ENCODE measurements at places on chromosomes 16 and 17. TPM values are rescaled to one million over a fixed set of nuclear protein-coding genes. Genes with fewer than 3 reads are reported as not detected.
A peak's percentile ranks its signal among the peaks of the same experiment; 100 is the strongest.

DNA sequence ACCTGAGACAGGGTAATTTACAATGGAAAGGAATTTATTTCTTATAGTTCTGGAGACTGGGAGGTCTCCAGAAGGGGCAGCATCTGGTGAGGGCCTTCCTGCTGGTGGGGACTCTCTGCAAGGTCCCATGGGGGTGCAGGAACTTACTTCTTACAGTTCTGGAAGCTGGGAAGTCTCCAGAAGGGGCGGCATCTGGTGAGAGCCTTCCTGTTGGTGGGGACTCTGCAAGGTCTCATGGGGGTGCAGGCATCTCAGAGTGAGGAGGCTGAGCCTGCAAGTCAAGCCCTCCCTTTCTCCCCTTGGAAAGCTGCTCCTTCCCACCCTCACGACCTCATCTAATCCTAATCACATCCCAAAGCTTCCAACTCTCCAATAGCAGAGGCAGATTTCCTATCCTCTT is 157.4 kb downstream of the FOXL1 start:
- DNase-seq: no peak

DNA sequence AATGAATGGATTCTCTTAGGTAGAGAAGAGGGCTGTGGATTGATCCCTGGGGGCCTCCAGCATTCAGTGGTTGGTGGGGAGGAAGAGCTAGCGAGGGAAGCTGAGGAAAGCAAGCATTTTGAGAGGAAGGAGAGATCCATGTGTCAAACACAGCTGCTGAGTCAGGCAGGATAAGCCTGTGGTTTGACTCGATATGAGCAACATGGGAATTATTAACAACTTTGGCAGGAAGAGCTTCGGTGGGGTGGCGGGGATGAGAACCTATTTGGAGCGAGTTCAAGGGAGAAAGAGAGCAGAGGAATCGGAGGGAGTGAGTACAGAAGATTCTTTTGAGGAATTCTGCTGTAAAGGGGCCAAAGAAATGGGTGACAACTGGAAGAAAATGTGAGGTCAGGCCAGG is 59.5 kb upstream of the CDC42EP4 start:
- no peak for DNase-seq

DNA sequence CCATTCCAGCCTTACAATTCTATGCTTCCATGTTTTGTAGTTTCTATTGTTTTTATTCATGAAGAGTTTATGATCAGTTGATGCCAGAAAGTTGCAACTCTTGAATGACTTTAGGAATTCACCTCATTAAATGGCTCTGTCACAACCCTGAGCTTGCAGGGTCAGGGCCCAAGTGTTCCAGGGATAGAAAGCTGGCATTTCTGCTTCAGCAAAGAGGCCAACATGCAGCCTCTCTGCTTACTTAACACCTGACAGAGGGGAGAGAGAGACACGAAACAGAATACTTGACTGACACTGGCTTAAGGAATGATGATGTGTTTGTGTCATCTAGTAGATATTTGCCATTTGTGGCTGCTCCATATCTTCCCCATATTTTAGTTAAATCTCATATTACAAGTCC is 328.1 kb downstream of the CA10 start:
- DNase-seq: no peak

TM4SF5 gene
- not detected for total RNA-seq

DNA sequence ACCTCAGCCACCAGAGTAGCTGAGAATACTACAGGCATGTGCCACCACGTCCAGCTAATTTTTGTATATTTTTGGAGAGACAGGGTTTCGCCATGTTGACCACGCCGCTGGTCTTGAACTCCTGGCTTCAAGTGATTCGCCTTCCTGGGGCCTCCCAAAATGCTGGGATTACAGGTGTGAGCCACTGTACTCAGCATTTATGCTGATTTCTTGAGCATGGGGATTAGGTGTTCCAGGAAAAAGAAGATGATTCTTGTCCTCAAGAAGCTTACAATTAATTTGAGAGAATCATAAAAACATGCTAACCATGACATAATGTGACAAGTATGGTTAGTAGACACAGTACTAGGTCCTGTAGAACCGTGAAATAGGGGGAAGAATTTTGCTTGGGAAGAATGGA is 30.9 kb downstream of the NACA2 start:
- DNase-seq: no peak

- no peak for DNase-seq
Observed at GRCh38 chr17:3475812-3476610, at the start of gene ASPA. Gene ASPA (plus strand): TSS chr17:3475997. CDS start chr17:3476160, 163 bp downstream.

DNA sequence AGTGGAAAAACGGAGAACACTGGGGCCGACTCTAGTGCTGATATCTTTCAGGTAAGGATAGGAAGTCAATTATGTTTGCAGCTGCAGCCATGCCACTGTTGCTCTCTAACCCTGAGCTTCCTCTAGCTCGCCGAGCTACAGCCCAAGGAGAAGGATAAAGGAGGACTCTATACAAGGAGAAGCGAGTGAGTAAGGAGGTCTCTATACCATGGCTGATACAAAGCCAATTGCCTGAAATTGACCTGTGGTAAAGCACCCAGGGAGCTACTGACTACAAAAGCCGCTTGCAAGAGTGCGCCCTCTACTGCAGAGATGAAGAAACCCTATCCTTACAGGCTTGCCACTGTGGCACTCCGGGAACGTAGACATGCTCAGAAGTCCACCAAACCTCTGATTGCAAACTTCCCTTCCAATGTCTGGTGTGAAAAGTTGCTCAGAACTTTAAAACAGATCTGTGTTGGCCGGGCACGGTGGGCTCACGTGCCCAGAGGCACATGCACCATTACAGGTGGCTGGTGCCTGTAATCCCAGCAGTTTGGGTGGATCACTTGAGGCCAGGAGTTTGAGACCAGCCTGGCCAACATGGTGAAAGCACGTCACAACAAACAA is 10.8 kb upstream of the SLC46A1 start:
- DNase-seq: peak; percentile 74

DNA sequence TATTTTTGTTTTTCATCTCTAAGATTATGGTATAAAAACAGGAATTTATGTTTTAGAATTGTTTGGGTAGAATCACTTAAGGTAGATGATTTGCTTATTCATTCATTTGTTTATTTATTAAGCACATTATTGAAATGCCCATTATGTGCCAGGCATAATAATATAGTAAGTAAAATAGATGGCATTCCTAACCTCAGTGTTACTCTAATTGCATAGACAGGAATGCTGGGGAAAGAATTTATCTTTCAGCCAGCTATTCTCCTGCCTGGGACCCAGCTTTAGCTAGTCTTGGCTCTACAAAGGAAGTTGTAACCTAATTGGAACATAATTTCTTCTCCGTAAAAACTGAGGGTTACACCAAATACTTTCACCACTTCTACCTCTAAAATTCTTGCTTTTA is 44.6 kb downstream of the NFAT5 start:
- no peak for DNase-seq

CLEC18A gene
- total RNA-seq: 0.29 TPM

CES5A gene
- total RNA-seq: not detected

DNA sequence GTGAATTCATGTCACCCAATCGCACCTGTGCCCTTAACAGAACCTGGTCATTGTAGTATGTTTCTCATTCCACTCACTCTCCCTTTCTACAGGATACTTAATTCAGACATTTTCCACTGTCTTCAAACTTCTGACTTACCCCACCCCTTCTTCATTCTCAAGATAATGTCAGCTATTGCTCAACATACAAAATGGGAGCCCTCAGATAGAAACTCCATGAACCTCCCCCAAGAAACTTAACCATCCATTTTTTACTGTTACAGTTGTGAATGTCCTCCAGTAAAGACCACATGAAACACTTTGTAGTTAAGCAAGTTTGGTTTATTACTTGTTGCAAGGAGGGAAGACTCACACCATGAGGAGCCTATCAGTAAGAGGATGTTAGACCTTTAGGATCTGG is 22.1 kb upstream of the ARHGAP17 start:
- no peak for DNase-seq

GRCh38 chr16:9447195-9447551 is 355.7 kb downstream of the HAPSTR1 start:
- no peak for DNase-seq

DNA sequence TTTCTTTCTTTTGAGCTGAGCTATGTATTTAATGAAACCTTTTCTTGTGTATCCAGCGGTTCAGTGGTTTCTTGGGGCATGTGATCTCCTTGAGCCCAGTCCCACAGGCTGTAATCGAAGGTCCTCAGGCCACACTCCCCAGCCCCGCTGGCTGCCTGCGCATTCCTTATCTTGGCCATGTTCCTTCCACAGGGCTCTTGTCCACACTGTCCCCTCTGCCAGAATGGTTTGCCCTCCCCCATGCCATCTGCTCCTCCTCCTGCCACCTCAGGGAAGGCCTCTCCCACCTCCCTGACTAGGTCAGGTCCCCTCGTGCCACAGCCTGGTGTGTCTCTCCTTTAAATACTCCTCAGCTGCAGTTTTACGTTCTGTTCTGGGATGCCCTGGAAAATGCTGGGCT is 12.1 kb upstream of the NLRC5 start:
- no peak for DNase-seq

GRCh38 chr16:61858988-61859387 is 177.2 kb downstream of the CDH8 start:
- DNase-seq: no peak

DNA sequence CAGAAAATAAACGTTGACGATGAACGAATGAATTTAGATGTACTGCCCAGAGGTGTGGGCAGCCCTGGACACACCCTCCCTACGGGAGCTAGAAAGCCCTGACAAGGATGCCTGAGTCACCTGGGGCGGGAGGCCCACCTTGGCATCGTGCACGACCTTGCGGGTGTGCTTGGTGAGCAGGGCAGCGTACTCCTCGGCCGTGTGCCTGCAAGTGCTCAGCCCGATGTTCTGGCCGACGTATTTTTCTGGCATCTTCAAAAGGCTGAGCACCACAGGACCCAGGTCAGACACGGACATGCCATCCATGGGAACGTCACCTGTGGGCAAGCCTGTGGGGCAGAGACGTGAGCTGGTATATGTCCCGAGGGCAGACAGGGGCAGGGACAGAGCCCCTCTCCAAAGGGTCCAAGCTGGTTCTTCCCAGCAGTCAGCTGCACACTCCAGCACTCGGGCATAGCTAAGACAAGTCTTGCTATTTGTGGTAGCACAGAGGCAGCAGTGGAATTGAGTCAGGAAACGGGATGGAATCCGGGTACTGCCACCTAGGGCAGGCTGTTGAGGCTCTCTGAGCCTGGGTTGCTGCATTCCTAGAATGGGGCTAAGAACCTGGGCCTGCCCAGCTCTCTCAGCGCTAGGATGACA is 10.8 kb downstream of the NMRAL1 start:
- DNase-seq: no peak

SCARF1 gene
- total RNA-seq: 2.0 TPM

TMEM100 gene
- total RNA-seq: not detected

- no peak for DNase-seq
Observed at GRCh38 chr16:66844009-66844341, 239 bp upstream of the CA7 start.

- DNase-seq: no peak
Observed at GRCh38 chr17:3015890-3016289, 47.5 kb downstream of the OR1D5 start.

- peak; percentile 54 for DNase-seq
Observed at GRCh38 chr17:58247511-58248363, 9.4 kb downstream of the LPO start.

DNA sequence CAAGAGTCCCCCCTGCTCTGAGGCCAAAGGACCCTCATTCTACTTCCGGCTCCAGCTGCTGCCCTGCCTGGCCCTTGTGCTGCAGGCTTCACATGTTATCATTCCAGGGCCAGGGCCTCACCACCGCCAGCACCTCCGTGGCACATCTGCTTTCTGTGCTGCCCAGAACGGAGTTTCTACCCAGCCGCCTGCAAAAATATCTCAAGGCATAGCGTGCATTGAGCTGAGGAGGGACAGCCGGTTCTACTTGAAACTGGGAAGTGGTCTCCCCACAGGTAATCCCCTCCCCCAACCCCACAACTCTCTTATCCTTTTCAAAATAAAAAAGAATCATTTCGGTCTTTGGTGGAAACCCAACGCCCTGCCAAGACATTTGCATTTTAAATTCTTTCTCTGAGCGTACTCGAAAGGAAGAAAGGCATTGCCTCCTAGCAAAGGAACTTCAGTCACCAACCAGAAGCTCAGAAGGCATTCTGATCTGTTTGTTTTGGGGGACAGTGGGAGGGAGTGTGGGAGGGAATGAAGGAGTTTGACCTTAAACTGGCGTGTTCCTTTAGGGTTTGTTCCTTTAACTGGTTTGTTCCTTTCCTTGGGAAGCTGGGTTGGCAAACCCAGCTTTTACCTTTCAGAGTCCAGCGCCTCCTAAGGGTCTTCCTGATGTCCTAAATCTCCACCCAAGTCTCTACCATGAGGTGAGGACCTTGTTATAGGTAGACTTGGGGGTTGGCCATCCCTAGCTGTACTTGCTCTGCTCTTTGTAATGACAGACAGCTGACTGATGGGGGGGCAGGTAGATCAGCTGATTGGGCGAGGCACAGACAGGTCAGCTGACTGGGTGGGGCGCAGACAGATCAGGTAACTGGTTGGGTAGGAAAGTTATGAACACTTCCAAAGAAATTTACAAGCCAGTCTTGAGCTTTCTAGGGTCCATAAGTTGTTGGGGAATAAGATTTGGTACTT is 33.4 kb upstream of the PIK3R6 start:
- peak; percentile 43 for DNase-seq

GRCh38 chr17:11029791-11030190 is 191.9 kb upstream of the PIRT start:
- DNase-seq: no peak

DNA sequence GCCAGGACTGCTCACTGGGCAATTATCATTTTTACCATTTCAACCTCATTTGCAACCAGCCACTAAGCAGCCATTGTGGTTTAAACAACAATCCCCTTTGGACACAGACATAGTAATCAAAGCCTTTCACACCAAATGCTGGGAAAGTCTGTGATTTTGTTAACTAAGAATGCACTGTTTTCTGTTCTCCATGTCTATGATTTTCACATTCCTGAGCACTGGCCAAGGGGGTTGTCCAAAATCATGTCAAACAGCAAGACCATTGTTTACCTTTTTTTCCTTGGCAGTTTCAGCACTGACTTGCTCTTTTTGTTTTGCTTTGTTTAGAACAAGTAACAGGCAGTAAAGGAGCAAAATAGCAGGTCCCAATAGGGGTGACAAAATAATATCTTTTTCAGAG is 106.3 kb upstream of the SIAH1 start:
- DNase-seq: no peak

DNA sequence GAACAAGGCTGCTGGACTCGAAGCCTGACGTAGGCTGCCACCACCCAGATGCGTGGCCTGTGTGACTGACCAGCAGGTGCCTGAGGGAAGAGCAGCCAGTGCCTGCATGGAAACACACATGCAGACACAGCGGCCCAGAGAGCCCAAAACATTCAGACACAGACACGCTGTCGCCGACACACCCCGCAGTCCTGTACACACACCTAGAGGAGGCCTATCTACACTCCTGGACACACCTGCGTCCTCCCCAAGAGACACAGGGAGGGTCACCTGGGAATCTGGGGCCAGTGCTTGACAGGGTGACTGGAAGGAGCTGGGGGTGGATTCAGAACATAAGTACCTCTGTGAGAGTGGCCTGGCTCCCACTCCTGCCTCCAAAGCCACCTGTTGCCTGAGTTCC is 6.1 kb upstream of the TSPOAP1 start:
- DNase-seq: peak; percentile 50

- DNase-seq: no peak
Observed at GRCh38 chr17:57634713-57635465, 110.2 kb downstream of the CCDC182 start.

KRTAP9-8 gene
- total RNA-seq: not detected
